MG63 (cell line): ENCODE measurements at places on chromosomes 3 and 15. TPM values are rescaled to one million over a fixed set of nuclear protein-coding genes. Genes with fewer than 3 reads are reported as not detected.
A peak's percentile ranks its signal among the peaks of the same experiment; 100 is the strongest.

LYZL4 gene
- total RNA-seq, result not detected in 2 replicates

ETV5 gene
- 21.8 and 36.4 TPM in 2 replicates for total RNA-seq

SIDT1 gene
- total RNA-seq, result not detected in 2 replicates

PDCD6IP gene
- 30.3 and 40.1 TPM in 2 replicates for total RNA-seq

ARIH2 gene
- 76.4 and 113 TPM in 2 replicates for total RNA-seq

GRCh38 chr3:177932750-177933660, 603.2 kb upstream of the KCNMB2 start:
- DNase-seq, result no peak

GRCh38 chr3:51671734-51672475, 853 bp downstream of the TEX264 start:
- peak; percentile 59 for DNase-seq

DNA sequence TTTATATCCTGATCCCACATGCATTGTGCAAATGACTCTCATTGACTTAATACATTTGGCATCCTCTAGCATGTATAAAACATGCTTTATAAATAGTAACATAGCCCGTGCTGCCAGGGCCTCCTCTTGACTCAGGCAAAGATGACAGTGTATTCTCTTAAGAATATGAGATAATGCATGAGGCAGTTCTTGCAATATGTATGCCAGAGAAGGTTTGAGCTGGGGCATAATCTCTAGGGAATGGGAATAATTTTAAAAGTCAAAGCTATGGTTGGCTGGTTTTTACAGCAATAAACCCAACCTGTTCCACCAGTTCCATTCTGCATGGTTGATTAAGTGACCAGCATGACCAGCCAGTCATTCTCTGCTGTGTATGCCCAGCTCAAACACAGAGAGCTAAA, 179.0 kb upstream of the PFN2 start:
- peak; percentile 83 for DNase-seq

GRCh38 chr15:90113166-90113565, 10.9 kb upstream of the IDH2 start:
- no peak for DNase-seq

DNA sequence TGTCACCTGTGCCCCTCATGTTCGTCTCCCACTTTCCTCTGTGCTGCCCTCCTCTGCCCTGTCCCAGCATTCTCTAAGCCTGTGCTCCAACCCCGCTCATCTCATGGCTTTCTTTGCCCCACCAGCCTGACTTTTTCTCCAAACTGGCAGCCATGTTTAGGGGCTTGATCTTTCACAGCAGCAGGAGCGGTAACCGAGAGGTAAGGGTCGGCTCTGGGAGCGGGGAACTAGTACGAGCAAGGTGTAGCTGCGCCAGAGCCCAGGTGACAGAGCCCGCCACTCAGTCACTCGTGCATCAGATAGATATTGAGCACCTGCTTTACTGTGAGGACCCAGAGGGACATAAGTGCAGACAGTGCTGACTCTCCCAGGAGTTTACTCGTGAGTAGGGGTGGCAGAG, 13.4 kb downstream of the MAN2A2 start:
- no peak for DNase-seq

- DNase-seq, result no peak
Measured at GRCh38 chr3:153746211-153746610, 375.0 kb upstream of the ARHGEF26 start.

GRCh38 chr3:100419406-100419805, 18.1 kb downstream of the LNP1 start:
- DNase-seq, result no peak

- no peak for DNase-seq
Measured at GRCh38 chr3:183812761-183813445, 12.5 kb downstream of the MAP6D1 start.

GRCh38 chr3:9276761-9277370, 27.4 kb upstream of the SRGAP3 start:
- no peak for DNase-seq

DNA sequence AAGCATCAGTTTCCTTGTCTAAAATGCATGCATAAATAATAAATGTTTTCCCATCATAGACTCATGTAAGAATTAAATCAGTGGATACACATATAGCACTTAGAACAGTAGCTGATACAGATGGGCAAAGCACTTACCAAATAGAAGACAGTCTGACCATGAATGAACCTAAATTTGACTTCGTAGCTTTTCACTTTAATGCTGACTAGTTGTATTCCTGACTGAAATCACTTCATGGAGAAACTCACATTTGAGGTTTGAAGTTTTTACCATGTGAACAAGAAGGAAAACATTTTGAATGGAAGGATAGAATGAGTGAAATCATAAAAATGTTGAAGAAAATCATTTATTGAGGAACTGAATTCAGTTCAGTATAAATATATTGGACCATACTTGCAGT, 68.8 kb upstream of the TMCO5A start:
- no peak for DNase-seq

DNA sequence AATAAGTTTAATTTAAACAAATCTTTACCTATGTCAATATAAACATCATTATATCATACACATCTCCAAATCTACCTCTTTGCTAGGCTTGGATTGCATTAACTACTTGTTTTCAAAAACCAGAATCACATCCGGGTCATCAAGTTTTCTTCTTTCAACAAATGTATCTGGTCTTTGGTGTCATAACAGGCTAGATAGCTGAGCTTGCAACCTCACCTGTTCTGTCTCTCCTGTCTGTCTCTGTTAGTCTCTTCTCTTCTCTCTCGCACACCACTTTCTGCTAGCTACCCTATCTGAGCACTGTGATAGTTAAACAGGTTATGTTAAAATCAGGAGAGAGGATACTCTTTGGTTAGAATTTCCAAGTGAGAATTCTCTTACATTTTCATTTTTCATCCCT, 6.7 kb downstream of the FOXB1 start:
- DNase-seq, result no peak

DNA sequence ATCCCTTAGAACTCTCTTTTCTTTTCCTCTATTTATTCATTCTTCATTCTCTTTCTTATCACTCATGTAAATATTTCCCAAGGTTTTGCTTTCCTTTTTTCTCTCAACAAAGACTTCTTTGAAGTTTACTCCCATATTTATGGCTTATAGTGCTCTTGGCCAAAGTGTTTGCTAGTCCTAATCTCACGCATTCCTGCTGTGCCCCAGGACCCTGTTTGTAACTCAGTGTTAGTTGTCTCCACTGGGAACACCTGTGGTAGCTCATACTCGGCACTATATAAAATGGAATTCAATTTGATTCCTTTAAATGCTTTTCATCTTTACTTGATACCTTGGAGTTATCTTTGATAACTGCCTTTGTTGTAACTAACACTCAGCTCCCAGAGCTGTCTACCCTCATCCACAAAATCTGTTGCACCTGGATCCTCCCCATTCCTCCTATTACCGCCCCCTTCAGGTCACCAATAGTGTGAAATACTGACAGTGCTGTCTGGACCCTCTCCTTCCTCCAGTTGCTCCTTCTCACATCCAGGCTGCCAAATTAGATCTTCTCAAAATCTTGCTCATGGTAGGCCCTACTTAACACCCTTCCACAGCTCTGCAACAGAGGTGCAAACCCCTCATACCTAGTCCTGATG, 76.8 kb downstream of the TIGIT start:
- no peak for DNase-seq

- DNase-seq, result no peak
Measured at GRCh38 chr15:75200765-75201615, 692 bp upstream of the C15orf39 start.

DNA sequence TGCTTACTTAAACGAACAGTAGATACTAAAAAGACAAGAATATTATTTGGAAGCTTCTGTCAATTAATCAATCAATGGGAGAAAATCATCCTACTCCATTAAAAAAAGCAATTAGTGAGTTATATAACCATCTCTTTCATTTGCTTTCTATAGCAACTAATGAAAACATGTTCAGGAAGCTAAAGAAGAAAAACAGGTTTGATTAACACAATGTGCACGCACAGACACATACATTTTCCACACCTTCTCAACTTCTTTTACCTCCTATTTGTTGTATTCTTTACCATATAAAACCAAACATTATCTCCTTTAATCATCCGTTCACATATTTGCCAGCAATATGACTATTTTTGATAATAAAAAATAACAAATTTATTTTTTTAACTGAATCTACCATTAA, 111.3 kb downstream of the GBE1 start:
- no peak for DNase-seq

DNA sequence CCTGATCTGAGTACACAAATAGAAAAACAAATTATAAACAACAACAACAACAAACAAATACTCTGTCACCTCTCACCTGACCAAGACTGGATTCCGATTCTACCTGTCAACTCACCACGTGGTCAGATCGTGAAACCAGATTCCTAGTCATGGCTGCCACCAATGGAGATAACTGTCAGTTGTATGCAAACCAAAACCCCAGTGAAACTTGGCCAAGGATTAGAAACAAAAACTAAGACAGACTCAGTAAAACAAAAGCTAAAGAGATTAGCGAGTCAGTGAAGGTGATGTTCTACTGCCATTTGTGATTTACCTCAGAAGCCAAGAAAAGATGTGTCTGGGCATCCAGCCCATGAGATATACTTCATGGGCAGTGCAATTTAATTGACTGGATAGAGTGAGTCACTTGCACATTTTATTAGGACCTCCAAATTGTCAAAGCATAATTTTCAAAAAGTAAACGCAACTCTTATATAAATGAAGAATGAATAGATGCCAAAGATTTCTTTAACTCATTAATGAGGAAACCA, 31.1 kb downstream of the PHLDB2 start:
- DNase-seq, result peak; percentile 54

DNA sequence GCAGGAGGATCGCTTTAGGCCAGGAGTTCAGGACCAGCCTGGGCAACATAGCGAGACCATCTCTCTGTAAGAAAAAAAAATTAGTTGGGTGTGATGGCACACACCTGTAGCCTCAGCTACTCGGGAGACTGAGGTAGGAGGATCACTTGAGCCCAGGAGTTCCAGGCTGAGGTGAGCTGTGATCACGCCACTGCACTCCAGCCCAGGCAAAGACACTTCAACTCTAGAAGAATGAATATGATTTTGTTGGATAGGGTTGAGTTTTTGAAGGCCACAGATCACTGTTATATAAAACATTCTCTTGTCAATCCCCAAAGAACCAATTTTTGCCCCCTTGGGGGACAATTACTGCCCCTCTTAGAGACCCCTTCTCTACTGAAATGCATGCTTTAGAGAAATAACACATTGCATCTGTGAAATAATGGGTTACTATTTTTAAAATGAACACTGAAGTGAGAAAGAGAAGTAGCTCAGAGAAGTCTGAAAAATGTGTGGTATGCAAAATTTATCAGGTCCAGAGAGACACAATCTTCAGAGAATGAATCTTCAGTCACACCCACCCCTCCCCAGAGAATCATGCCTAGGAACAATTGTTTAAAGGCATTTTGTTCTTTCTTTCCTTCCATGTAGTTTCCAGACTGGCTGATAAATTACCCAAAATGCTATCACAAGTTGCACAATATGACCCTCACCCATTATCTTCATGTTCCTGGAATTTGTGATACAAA, 42.7 kb downstream of the METTL6 start:
- DNase-seq, result no peak

GRCh38 chr15:99399061-99399460, 147.8 kb downstream of the LRRC28 start:
- DNase-seq, result no peak

DNA sequence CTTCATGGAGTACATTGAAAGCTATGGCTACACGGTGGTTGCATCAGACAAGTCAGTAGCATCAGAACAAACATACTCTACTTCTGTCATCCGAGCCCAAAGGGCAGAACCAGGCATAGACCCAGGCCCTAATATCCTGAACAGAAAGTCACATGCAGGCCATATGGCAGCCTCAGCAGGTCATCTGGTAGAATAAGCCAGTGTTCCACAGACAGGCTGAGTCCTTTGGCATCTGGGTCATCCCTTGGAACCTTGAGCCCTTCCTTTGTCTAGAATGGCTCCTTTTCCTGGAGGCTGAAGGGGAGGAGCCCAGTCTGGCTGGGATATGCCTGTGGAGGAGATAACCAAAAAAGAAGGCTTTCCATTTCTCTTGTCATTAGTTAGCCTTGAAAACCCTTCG, 29.2 kb downstream of the SEMA6D start:
- DNase-seq, result no peak

DNA sequence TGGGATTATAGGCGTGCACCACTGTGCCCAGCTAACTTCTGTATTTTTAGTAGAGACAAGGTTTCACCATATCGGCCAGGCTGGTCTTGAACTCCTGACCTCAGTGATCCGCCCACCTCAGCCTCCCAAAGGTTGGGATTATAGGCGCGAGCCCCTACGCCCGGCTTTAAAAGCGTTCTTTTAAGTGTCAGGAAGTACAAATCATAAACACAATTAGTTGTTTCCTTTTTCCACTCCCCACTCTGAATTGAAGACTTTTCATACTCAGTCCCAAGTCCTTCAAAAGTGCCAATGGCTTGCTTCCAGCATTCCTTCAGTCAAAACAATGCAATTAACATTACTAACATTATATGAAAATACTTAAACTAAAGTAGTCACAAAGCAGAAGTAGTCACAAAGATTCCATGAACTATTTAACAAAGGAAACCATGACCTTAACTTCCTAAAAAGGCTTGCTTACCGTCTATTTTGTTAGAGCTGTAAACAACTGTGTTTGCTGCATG, 8.1 kb downstream of the WDR82 start:
- no peak for DNase-seq

DNA sequence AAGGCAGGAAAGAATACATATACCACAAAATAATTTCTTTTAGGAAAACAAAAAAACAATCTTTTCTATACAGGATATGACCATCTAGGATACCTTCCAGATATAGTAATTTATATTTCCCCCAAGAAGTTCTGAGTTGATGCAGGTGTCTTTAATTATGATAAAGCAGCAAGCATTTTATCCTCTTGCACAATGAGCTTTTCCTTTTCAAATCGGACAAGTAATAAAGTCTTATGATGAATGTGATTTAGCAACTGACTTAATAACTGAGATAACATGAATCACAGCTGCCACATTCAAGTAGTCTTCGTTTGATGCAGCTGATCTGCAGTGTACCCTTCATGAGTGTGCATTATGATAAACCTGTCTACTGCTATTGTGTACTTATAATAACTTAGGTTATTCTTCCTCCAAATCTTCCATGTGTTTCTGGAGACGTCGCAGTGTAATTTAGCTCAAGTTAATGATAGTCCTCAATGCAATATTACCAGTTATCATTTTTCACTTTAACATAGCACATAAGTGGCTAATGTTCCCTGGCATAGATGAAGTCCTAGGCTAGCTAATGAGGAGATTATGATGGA, 260.3 kb upstream of the MRPL3 start:
- DNase-seq, result no peak

- DNase-seq, result peak; percentile 92
Measured at GRCh38 chr3:72661115-72661457, 187.2 kb downstream of the SHQ1 start.

GRCh38 chr3:143171141-143171980, 51.8 kb downstream of the CHST2 start:
- DNase-seq, result no peak

- peak; percentile 93 for DNase-seq
Measured at GRCh38 chr15:71752604-71753289, 57.6 kb upstream of the NR2E3 start.
